Iris pigment epithelial cell (primary cell): ENCODE measurements at places on chromosomes 11 and 22.

DNA sequence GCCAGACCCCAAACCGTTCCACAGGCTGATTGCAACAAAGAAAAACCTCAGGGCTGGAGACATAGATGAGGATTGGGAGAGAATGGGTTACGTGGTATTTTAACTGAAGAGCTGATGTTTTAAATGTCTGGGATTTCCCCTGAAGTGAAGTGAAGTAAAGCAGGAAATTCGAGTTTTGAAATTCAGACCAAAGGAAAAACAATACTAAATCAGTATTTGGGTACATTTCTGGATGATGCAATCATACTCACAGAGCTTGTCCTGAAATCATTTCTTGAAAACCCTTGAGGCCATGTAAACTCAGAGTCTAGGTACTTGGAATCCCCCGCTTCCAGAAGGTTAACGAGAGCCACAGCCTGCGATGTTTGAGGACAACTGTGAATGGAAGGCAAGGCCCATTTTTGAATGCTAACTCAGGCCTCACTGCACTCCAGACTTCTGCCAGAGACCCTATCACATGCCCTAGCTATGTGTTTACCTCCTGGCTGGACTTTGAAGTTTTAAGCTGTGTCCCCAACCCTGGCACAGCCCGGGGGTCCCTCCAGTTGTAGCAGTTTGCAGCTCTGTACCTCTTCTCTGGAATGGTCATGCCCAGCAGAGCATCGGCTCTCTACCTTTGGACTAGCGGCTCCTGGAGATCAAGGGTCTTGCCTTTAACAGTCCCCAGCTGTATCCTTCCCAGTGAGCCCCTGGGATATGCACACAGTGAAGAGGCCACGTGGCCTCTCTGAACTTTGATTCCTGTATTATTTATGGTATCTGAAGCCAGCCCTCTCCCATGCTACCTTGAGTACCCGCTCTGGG, 5.4 kb upstream of the FTH1 start:
- DNase-seq: peak; percentile 94

DNA sequence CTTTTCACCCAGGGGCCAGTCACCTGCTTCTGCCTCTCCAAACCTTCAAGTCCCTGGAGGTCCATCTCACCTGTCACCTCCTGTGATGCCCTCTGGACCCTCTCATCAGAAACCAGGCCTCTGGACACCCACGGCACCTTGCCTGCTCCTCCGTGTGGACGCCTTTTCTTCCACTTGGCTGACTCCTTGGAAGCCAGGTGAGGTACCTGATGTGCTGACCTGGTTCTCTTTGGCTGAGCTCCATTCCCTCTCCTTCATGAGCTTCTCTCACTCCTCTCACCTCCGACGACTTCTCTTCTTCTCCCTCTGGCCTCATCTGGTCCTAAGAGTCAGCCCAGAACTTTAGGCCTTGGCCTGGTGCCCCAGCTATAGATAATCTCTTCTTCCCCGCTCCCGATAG, 99.3 kb downstream of the CEP164 start:
- DNase-seq: no peak

DNA sequence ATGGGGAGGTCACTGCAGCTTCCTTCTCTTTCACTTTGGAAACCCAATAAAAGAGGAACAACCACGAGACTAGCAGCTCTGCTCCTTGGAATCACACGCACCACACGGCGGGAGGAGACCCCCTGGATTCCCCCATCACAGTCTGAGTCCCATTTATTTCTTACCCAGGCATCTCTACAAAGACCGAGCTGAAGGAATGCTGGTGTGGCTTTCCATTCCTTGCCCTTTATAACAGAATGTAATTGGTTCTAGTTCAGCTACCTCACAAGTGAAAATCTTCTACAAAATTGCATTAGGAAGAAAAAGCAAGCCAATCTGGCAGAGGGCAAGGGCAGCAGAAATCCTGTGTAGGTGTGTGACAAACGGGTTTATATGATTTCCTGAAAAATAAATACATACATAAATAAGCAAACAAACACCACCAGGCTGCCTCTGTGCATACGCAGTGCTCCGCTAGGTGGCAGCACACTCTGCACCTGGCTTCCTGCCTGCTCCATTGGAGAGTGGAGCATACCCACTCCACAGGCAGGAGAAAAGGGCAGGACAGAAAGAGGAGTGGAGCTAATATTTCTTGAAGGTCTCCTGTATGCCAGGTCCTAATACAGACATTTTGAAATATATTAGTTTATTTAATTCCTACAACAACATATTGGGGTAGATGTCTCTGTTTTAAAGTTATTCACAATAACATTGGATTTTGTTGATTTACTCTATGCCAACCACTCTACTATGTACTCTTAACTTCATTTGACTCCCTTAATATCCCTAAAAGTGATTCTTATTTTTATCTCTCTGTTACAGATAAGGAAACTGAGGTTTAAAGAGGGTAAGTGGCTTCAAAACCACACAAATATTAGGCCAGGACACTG, 673.1 kb downstream of the KCNA4 start:
- DNase-seq: peak; percentile 55

DNA sequence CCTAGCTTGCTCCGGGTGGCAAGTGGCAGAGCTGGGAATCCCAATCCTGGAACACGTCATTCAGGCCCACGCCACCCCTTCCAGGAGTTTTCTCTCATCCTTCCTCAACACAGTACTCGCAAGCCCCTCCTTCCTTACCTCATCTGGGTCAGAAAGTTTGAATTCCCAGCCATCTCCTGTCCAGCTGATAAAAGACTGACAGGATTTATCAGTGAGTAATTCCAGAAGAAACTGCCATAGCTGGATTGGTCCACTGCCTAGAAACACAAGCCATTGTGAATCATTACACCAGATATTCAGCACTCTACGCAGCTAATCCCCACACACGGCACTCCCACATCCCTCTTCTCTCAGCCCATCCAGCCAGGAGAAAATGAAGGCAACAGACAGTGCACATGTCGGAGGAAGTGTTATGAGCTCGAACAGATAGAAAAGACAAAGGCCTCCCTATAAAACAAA, 124.0 kb downstream of the ETS1 start:
- peak; percentile 96 for DNase-seq

DNA sequence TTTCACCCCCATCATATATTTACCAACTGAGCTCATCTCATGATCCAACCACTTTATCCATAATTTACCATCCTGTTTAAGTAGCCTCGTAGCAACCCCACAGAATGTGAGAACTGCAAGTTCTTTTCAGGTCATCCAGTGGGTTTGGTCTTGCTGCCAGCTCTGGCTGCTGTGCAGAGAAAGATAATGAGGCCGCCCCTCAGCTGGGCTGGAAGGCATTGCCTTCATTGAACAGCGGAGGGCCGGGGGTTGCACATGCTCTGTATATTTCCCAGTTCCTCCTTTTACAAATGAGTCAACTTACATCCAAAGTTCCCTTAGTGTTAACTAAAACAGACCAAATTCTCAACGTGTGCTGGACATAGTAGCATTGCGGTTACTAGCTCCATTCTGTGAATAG, 96.7 kb downstream of the SYN3 start:
- DNase-seq: no peak

- no peak for DNase-seq
Measured at GRCh38 chr11:130118636-130119387, 40.8 kb upstream of the ST14 start.

DNA sequence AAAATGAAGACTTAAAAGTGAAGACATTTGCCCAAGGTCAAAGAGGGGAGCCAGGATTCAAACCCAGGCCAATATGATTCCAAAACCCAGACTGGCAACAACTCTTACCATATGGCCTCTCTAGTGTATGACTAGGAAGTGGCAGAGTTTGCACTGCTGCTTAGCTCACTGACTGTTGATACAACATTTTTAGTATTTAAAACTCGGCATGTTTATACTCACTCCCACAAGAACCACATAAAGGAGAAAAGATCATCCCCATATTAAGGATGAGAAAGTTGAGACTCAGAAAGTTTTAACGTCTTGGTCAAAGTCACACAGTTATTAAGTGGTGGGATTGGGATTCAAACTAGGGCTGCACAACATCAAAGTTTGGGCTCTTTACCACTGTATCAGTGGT, 81.7 kb downstream of the CCDC34 start:
- no peak for DNase-seq

DNA sequence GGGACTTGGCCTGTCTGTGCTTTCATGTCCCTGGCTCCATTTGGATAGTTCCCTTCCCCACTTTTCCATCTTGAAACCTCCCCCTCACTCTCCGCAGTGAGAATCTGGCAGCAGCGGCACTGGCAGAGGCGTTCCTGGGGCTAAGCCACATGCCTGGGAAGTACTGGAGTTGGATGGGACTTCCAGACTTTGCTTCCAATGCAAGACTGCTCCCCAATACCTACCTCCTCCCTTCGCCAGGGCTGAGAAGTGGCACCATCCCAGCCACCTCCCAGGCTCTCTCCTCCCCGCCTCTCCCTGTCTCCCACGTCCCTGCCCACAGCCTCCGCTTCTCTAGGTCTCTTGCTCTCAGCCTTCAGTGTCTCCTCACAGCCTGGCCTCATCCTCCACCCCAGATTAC, 16.6 kb downstream of the TST start:
- no peak for DNase-seq

- no peak for DNase-seq
Measured at GRCh38 chr11:66787934-66788758, 55.1 kb upstream of the RCE1 start.

DNA sequence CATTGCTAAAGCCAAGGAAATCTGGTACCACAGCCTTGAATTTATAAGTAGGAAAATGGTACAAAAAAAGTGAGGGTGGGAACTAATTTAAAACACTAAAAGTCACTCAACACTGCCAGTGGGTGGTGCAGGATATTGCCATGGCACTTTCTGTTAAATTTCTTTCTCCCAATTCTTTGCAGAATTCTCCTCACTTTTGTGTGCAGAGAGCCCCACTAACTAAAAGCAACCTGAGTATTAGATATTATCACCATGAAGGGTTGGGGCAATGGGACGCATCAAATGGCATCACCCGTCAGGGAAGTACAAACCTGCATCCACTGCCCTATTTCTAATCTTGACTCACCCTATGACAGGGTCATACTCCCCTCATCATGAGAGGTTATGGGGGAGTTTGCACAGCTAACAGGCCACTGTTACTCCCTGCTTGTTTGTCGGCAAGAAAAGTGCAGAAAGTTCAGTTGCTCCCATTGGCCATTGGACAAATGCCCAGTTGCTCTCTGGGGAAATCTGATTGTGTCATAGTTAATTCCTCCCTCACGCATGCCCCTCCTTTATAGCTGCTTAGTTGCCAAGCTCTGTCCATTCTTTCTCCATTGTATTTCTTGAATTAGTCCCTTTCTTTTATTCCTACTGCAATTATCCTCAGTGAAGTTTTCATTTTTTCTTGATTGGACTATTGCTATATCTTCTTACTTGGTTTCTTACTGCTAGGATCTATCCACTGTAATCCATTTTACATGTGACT, 93.8 kb upstream of the BLID start:
- peak; percentile 93 for DNase-seq

GRCh38 chr11:69821511-69822040, 2.4 kb upstream of the FGF3 start:
- no peak for DNase-seq

- no peak for DNase-seq
Measured at GRCh38 chr22:39489094-39490068, 12.7 kb upstream of the MIEF1 start.

- no peak for DNase-seq
Measured at GRCh38 chr11:31826536-31827438, 15.7 kb upstream of the PAX6 start.

GRCh38 chr11:97888641-97889040, 1132.1 kb upstream of the CNTN5 start:
- DNase-seq: no peak

GRCh38 chr11:66850235-66850587, 6.7 kb upstream of the LRFN4 start:
- DNase-seq: no peak

- no peak for DNase-seq
Measured at GRCh38 chr11:61352038-61352437, 9.6 kb downstream of the CYB561A3 start.

- no peak for DNase-seq
Measured at GRCh38 chr11:86013713-86014112, 55.2 kb downstream of the PICALM start.

DNA sequence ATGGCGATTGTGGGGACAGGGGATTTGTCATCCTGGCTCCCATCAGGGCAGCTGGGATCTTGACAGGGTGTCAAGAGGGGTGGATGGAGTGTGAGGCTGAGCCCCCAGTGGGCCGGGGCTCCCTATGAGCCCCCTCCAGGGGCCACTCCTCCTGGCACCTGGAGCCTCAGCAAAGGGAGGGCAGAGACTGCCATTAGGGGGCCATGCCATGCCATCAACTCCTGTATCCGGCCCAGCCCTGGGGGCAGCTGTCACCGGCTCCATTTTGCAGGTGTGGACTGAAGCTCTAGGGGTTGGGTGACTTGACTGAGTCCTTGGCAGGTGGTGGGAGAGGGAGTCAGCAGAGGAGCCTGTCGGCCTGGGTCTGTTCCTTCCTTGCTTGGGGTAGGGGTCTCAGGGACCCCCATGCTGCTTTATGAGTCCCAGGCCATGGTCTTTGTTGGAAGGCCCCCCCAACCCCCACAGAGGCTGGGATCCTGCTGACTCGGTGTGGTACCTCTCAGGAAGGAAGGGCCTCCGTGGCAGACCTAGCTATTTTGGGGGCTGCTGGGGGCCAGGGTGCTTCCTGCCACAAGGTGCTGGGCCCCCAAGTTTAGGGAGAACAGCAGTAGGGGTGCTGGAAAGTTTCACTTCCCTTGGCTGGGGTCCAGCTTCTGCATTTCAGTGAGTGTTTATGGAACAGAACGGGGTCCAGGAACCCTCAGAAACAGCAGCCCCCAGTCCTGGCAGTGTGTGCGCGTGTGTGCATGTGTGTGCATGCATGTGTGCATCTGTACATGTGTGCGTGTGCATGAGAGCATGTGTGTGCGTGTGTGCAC, 1.5 kb downstream of the ACY3 start:
- DNase-seq: no peak

DNA sequence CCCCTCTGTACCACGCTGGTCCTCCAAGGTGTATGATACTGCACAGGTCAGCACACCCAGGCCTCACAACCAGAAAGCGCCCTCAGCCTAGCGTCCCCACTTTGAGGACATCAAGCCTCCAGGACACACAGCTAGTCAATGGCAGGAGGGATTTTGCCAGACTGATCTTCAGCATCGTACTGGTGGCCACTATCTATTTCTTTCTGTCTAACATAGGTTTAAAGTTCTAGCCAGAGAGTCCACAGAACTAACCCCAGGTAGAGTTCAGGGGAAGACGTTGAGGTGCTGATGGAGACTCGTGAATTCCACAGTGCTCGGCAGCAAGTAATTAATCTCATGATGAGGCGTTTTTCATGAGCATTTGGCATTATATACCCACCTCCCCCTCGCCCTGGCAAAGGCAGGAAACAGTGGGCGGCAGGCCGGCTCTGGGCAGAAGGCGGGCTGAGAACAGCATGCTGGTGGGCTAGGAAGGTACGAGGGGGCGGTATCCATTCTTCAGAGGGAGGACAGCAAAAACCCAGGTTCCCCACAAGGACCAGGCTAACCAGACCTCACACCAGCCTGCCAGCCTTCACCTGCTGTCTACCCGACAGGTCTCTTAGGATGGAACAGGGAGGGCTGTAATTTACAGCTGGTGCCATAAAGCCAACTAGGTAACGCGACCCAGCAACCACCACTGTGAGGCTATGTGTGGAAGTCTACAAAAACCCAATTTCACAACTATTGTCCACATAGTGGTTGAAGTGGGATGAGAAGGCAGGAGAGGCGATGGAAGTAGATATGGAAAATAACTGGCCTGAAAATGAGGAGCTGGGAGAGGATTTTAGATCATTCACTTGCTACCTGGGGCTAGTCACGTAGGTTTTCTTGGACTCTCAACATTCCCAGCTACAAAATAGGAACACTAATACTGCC, 18.5 kb downstream of the MYH9 start:
- DNase-seq: no peak
